ENCODE measurements at places on chromosomes 2 and 18.

- DNase-seq, result no peak
Measured at GRCh38 chr2:165369131-165369897, 100.2 kb upstream of the CSRNP3 start.

GRCh38 chr2:60485550-60485949 lies 67.9 kb downstream of the BCL11A start:
- DNase-seq, result no peak

GRCh38 chr2:110876167-110876999 lies 144.0 kb downstream of the ACOXL start:
- DNase-seq, result no peak

- no peak for DNase-seq
Measured at GRCh38 chr18:68459968-68460367, 254.9 kb downstream of the TMX3 start.

DNA sequence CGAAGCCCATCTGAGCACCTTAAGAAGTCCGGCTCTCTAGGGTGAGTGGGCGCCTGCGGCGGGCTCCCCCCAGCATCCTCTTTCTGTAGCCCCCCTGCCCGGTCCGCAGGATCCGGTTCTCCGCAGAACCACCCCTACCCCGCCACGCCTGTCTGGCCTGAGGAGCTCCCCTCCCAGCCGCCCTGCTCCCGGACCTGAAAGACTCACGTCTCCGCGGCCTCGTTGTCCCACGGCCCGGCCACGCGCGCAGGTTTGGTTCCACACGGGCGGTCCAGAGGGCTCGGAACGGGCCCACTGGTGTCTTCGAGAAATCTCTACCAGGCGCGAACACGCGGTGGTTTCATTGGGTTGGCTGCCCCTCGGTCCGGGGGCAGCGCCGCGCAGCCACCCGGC lies 237 bp downstream of the SLC39A6 start:
- DNase-seq, result no peak

- no peak for DNase-seq
Measured at GRCh38 chr2:25323610-25324189, 18.0 kb downstream of the DNMT3A start.

DNA sequence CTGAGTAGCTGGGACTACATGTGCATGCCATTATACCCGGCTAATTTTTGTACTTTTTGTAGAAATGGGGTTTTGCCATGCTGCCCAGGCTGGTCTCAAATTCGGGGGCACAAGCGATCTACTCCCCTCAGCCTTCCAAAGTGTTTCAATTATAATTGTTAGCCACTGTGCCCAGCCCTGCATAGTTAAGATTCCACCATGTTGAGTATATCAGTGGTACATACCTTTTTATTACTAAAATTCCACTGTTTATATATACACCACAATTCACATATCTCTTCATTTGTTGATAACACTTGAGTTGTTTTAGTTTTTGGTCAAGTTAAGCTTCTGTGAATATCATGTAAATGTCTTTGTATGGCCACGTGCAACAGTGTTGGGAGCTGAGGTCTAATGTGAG lies 12.8 kb upstream of the FMNL2 start:
- no peak for DNase-seq

DNA sequence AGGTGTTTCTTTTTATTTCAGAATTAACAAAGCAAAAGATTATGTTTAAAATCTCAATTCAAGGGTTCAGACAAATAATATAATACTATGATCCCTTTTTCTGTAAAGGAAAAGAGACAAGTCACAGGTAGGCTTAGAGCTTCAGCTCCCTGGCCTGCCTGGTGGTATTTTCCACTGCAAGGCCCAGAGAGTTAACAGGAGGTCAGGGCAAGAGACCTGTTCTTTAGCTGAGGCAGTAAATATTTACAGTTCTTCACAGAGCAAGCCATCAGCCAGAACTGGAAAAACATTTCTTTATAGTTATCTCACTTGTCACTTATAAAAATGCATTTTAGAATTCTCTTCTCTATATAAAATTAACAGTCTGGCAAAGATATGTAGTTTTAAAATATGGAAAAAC lies 70.1 kb downstream of the EPG5 start:
- no peak for DNase-seq

- no peak for DNase-seq
Measured at GRCh38 chr2:60852282-60852860, 29.0 kb upstream of the REL start.

- no peak for DNase-seq
Measured at GRCh38 chr2:33210626-33211025, 263.9 kb downstream of the LTBP1 start.

GRCh38 chr2:203846490-203847105 lies 21.0 kb upstream of the CTLA4 start:
- DNase-seq, result no peak

DNA sequence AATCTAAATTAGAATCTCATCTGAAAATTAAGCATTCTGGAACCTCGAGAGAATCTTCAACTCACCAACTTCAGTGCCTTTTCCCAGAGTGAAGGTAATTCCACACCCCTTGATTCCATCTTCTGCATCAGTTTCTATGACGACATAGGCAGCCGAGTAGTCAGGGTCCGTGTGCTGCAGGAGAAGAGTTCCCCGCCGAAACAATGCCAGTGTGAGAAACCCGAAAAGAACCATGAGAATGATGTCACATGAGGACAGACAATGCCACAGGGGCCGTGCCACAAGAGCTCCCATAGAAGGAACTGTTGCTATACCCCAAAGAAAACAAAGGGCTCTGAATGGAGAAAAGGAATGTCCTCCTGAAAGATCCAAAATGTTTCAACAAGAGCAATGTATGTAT lies 6.0 kb downstream of the ENOSF1 start:
- DNase-seq, result no peak

GRCh38 chr2:83378921-83379320 lies 1080.2 kb downstream of the SUCLG1 start:
- DNase-seq, result no peak

- no peak for DNase-seq
Measured at GRCh38 chr2:238382381-238382781, 44.3 kb upstream of the ASB1 start.

DNA sequence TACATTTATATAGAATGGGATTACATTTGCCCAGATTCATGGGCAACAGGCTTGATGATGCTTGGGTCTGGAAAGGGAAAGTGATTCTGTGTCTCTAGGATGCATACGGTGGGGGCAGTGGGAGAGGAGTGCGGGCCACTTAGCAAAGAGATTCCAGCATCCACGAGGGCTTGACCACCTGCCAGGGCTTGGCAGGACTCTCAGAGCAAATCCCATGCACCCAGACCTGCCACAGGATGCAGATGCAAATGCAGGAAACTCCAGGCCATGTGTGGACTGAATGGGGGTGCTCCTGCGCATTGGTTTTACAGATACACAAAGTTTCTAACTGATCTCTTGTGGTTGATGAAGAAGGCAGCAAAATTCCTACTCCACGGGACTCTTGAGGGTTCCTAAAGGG lies 334.7 kb downstream of the CYRIA start:
- DNase-seq, result no peak

GRCh38 chr2:127620866-127621265 lies 25.1 kb upstream of the GPR17 start:
- DNase-seq, result no peak

GRCh38 chr2:234710066-234710465 lies 213.2 kb upstream of the ARL4C start:
- DNase-seq, result no peak

- no peak for DNase-seq
Measured at GRCh38 chr2:174965551-174965950, 39.6 kb downstream of the CHN1 start.

GRCh38 chr2:111930875-111931274 lies 32.5 kb downstream of the MERTK start:
- no peak for DNase-seq

- DNase-seq, result no peak
Measured at GRCh38 chr2:180443888-180444287, 436.8 kb upstream of the CWC22 start.

GRCh38 chr2:223083402-223084070 lies 31.5 kb downstream of the KCNE4 start:
- DNase-seq, result no peak

GRCh38 chr2:142544173-142544572 lies 333.3 kb upstream of the KYNU start:
- DNase-seq, result no peak

DNA sequence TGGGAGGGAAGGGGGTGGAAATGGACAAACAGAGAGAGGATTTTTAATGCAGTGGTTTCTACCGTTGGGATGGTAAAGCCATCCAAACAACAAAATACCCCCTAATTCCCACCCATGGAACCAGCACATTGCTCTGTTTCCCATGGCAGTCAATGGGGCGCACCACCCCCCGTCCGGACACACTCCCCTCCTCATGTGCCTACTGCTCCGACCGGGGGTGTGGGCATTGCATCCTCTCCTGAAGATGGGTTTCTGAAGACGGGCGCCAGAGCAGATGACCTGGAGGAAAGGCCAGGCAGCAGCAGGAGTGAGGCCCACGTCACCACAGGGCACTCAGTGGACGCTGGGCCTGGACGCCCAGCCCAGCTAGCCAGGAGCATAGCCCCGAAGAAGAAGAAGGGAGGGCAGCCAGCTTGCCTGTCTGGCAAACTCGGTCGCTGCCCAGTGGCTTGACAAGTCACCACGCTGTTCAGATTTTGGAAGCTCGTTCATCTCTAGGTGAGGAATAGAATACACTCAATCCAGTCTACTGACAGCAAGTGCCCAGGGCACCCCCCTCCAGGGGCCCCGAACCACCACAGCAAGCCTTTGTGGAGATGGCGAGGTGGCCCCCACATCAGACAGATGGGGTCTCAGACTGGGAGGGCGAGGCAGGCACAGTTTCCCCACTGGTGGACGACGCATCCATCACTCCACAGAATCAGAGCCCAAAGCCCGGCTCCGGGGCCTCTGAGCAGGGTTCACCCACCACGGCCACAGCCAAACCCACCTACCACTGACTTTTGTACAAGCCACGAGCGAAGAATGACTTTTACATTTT lies 296.2 kb upstream of the SALL3 start:
- DNase-seq, result no peak

DNA sequence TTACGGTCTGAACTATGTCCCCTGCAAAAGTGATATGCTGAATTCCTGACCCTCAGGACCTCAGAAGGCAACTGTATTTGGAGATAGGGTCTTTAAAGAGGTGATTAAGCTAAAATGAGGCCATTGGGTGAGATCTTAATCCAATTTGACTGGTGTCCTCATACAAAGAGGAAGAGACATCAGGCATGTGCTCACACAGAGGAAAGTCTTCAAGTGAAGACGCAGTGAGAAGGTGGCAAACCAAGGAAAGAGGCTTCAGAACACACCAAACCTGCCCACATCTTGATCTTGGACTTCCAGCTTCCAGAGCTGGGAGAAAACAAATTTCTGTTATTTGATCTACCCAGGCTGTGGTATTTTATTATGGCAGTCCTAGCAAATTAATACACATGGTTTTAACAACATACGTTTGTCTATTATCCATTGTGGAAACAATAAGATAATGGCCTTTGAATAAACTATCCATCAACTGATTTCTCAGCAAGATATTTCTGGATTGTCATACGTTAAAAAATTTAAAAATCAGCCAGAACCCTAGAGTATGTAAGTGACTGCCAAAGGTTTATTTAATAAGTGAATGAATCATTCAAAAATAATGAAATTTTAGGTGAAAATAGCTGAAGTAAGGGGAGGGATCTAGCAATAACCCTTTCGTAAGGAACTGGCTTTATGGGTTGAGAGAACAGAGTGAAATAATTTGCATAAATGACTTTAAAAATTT lies 6.5 kb downstream of the WIPF1 start:
- no peak for DNase-seq

- DNase-seq, result no peak
Measured at GRCh38 chr2:113282747-113283533, 4.2 kb upstream of the PAX8 start.

- no peak for DNase-seq
Measured at GRCh38 chr2:10370895-10371294, 68.2 kb downstream of the HPCAL1 start.

GRCh38 chr18:37473195-37473840 lies 92.3 kb downstream of the CELF4 start:
- DNase-seq, result no peak

- no peak for DNase-seq
Measured at GRCh38 chr2:237202288-237203030, 116.8 kb downstream of the COPS8 start.

DNA sequence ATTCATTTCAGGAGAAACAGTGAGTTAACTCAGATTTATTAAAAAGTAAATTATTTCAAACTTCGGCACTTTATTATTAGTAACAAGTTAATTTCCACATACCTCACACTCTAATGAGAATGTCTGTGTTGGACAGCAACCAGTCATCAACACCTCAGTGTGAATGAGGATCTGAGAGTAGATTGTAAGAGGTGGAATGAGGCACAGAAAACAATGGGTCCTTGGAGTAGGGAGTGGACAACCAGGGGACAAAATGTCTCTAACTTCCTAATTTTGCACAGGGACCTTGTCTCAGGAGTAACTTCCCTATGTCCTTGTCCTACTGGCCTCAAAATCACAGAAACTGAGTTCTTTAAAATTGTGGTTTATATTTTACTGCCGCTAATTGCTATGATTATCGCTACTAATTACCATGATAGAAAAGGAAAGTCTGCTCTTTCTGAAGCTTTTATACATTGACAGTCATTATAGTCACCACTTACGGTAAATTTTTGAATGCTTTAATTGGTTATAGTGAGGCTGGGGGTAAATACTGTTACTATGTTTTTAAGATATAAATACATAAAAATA lies 82.2 kb upstream of the LRPPRC start:
- no peak for DNase-seq

- DNase-seq, result no peak
Measured at GRCh38 chr18:13237073-13237472, 18.5 kb downstream of the LDLRAD4 start.

- peak; percentile 43 for DNase-seq
Measured at GRCh38 chr2:46461011-46461674, 18.2 kb upstream of the TMEM247 start.

- no peak for DNase-seq
Measured at GRCh38 chr2:239965318-239965717, 59.8 kb downstream of the NDUFA10 start.

DNA sequence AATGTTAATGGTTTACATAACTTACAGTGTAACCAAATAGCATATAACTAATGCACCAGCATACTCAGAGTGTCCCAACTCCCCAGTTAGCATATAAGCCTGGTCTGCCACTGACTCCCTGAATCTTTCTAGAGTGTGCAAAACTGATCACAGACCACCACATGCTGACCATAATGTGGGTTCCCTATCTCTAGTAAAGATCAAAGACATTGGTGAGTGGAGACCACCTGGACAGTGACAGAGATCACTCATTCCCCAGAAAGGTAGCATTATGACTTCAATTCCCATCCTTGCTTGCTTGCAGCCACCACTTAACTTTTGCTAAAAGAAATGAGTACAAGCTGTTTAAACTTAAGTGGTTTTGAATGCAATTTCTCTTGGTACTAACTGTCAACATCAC lies 39.0 kb downstream of the KANSL1L start:
- DNase-seq, result no peak

DNA sequence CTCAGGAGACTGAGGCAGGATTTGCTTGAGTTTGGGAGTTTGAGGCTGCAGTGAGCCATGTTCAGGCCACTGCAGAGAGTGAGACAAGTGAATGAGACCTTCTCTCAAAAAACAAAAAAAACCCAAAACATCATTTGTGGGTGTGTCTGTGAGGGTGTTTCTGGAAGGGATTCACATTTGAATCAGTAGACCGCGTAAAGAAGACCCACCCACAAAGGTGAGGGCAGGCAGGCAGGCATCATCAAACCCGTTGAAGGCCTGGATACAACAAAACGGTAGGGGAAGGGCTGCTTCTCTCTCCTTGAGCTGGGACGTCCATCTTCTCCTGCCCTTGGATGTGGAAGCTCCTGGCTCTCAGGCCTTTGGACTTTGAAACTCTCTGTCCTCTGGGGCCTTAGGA lies 25.4 kb downstream of the CDKL4 start:
- no peak for DNase-seq
